Aorta (tissue), 5 donors: ENCODE measurements at places on chromosomes 7 and 10. TPM values are rescaled to one million over a fixed set of nuclear protein-coding genes. Genes with fewer than 3 reads are reported as not detected.

DNA sequence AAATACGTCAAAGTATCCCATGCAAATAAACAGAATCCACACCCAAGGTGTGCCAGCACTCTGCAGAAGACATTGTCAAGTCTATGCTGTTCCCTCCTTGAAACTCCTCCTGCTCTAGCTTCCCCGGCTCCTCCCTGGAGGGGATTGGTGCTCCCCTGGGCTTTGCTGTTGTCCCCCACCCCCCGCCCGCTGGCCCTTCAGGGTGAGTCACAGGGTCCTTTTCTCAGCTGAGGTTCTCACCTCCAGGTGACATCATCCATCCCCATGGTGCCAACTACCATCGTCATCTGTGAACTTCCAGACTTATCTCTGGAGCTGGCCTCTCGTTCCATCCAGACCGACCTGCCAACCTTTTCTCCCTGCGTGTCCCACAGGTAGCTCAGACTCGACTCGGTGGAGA lies 77.0 kb downstream of the ITIH5 start:
- no peak for DNase-seq
- H3K36me3 ChIP-seq, result no peaks in the 10 kb centered on the region
- H3K4me1 ChIP-seq, result no peaks in the 10 kb centered on the region
- H3K27ac ChIP-seq, result no peak overlapping the region
- H3K4me3 ChIP-seq, result no peak overlapping the region

The TAS2R41 gene
- 0.69 TPM for total RNA-seq

The GNAT3 gene
- not detected for total RNA-seq

DNA sequence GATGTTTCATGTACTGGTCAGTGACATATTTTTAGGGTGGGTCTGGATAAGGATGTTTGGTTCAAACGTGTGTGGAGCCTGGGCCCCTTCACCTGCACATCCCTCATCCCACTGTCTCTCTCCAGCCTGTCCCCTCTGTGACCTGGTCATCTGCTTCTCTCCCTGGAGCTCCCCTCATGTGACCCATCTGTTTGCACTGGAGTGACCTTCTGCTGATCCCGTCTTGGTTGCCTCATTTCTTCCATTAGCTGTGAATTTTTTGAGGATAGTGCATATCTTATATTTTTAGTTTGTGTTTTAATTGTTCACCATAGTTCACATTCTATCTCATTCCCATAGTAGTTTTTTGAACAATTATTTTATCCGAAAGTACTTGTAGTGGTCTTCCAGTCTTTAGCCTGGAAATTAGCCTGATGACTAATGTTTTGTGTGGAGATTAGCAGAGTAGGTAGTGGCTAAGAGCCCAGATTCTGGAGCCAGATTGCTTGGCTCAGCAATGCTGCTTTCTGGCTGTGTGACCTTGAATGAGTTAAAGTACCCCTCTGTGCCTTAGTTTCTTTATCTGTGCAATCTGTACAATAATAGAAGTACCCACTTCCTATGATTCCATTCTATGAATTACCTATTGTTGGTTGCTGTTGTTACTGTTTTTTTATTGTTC lies 224.5 kb downstream of the LRMDA start:
- no peaks in the 10 kb centered on the region for H3K36me3 ChIP-seq
- no peaks in the 10 kb centered on the region for H3K4me1 ChIP-seq
- no peak overlapping the region for H3K4me3 ChIP-seq
- peak overlapping the region; percentile 75 for H3K27ac ChIP-seq
- peak; percentile 54 for DNase-seq

The RTKN2 gene
- 0.29 TPM for total RNA-seq

DNA sequence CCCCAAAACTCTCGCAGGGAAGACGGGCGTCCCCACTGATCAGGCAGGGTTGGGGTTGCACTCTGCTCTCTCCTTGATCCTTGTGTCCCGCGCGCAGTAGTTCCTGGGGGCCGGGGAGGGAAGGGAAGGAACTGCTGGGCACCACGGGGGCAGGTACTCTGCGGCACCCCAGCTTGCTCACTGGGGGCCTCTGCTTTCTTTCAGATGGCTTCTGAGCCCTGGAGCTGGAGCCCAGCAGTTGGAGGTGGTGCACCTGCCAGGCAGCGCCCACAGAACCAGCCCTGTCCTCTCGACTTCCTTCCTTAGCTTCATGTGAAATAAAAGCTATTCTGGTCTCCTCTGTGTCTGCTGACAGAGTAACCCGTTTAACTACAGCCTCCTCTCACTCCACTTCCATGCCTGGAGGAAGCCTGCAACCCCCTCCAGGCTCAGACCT lies 12.2 kb downstream of the PLAC9 start:
- peak overlapping the region; percentile 8 for H3K27ac ChIP-seq
- no peaks in the 10 kb centered on the region for H3K27me3 ChIP-seq
- no peak for DNase-seq
- H3K4me1 ChIP-seq, result no peaks in the 10 kb centered on the region
- no peak overlapping the region for H3K4me3 ChIP-seq
- no peaks in the 10 kb centered on the region for H3K36me3 ChIP-seq

DNA sequence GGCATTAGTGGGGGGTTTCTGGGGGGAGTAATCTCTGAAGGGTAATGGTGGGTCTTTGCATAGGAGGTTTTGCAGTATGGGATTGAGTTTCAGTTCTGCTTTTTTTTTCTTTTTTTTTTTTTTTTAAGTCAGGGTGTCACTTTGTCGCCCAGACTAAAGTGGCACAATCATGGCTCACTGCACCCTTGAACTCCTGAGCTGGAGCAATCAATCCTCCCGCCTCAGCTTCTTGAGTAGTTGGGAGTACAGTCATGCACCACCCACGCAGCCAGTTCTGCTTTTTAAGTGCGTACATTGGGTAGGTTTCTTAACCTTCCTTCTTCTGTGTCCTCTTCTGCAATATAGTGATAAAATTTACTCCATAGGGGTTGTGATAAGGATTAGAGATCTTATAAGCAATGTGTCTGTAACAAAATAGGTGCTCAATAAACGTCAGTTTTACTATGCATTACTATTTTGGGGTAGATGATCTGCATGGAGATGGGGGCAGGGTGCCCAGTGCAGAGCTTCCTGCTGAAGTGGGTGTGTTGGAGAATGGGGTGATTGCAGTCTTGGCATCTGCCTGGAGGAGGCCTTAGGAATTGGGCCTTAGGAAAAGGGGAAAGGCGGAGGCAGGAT lies 9.6 kb downstream of the KAZALD1 start:
- H3K36me3 ChIP-seq, result no peaks in the 10 kb centered on the region
- H3K27me3 ChIP-seq, result no peaks in the 10 kb centered on the region
- no peak overlapping the region for H3K4me3 ChIP-seq
- H3K4me1 ChIP-seq, result no peaks in the 10 kb centered on the region

DNA sequence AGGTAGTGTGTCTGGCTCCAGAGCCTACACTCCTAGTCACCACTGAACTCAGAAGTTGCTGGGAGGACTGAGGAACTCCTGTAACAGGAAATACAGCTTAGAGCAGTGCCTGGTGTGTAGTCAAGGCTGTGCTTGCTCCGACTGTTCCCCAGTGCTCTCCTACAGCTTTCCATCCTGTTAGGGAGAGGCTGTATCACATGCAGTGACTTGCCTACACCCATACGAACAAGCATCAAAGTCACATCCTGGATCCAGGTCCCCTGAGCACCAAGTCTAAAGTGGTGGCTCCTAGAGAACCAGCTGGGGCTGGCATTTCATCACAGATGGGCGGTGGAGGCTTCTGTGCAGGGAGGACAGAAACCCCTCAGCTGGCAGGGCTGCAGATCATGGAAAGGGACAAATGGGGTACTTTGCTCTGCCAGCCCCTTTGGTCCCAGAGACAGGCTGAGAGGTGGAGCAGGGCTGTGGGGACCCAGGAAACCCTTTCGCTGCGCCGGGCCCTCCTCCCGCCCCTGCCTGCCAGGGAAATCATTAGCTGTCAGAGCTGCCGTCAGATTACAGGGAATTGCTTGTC lies 7.7 kb downstream of the ASB10 start:
- H3K36me3 ChIP-seq, result no peaks in the 10 kb centered on the region
- no peak overlapping the region for H3K27ac ChIP-seq
- no peak overlapping the region for H3K4me3 ChIP-seq
- no peaks in the 10 kb centered on the region for H3K4me1 ChIP-seq

GRCh38 chr10:71638822-71639719 lies 80.5 kb downstream of the C10orf105 start:
- no peak for DNase-seq
- no peak overlapping the region for H3K4me3 ChIP-seq
- no peaks in the 10 kb centered on the region for H3K4me1 ChIP-seq
- H3K27me3 ChIP-seq, result no peaks in the 10 kb centered on the region
- H3K36me3 ChIP-seq, result no peaks in the 10 kb centered on the region
- no peak overlapping the region for H3K27ac ChIP-seq

- H3K4me1 ChIP-seq, result no peaks in the 10 kb centered on the region
- no peak for DNase-seq
- no peaks in the 10 kb centered on the region for H3K27me3 ChIP-seq
- H3K27ac ChIP-seq, result no peak overlapping the region
- no peaks in the 10 kb centered on the region for H3K36me3 ChIP-seq
- H3K4me3 ChIP-seq, result no peak overlapping the region
Observed at GRCh38 chr7:37657816-37658215, 25.8 kb upstream of the GPR141 start.

GRCh38 chr10:29295813-29296212 lies 6.9 kb downstream of the LYZL1 start:
- H3K4me1 ChIP-seq, result no peaks in the 10 kb centered on the region
- DNase-seq, result no peak
- no peaks in the 10 kb centered on the region for H3K36me3 ChIP-seq
- no peaks in the 10 kb centered on the region for H3K27me3 ChIP-seq

GRCh38 chr10:49747303-49747646 lies 14.8 kb downstream of the OGDHL start:
- no peak for DNase-seq
- no peaks in the 10 kb centered on the region for H3K27me3 ChIP-seq
- no peak overlapping the region for H3K4me3 ChIP-seq
- H3K27ac ChIP-seq, result no peak overlapping the region
- H3K36me3 ChIP-seq, result no peaks in the 10 kb centered on the region

- DNase-seq, result no peak
- H3K36me3 ChIP-seq, result no peaks in the 10 kb centered on the region
- H3K4me3 ChIP-seq, result no peak overlapping the region
- H3K27ac ChIP-seq, result no peak overlapping the region
Observed at GRCh38 chr10:100715101-100715444, 30.3 kb upstream of the PAX2 start.

DNA sequence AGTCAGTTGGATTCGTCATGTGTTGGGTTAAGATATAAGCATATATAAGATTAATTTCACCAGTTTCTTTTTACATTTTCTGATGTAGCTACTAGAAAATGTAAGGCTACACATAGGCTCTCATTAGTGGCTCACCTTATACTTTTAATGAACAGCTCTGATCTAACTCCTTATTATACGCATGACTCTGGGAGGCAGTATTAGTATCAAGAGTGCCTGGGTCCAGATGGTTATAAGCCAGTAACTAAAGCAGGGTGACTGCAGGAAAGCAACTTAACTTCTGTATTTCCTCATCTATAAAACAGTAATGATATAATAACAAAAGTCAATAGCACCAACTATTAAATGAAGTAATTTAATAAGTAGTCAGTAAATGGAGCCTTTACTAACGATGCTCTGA lies 1.4 kb upstream of the ELMO1 start:
- no peaks in the 10 kb centered on the region for H3K4me1 ChIP-seq
- H3K27me3 ChIP-seq, result no peaks in the 10 kb centered on the region
- H3K36me3 ChIP-seq, result no peaks in the 10 kb centered on the region
- no peak overlapping the region for H3K4me3 ChIP-seq
- no peak overlapping the region for H3K27ac ChIP-seq
- DNase-seq, result no peak

- H3K27ac ChIP-seq, result no peak overlapping the region
- no peaks in the 10 kb centered on the region for H3K36me3 ChIP-seq
- H3K27me3 ChIP-seq, result no peaks in the 10 kb centered on the region
- H3K4me3 ChIP-seq, result no peak overlapping the region
Observed at GRCh38 chr7:150937848-150938561, 40.1 kb downstream of the KCNH2 start.

DNA sequence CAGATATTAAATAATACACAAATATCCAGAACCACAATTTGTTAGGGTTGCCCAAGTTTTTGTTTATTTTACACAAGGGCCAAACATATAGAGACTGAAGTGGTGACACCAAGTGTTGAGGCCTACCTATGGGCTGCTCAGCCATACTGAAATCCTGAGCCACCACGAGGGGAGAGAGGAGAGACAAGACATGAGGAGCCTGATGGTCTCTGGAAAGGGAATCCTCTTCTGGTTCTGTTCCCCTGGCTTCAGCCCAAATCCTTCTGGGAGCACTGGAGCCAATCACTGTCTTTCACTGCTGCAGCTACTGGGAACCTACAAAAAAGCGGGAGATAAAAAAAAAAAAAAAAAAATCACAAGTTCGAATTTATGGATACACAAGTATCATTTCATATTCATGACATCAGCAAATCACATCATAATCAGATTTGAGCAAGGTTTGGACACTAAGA lies 1.9 kb downstream of the SKIDA1 start:
- H3K4me1 ChIP-seq, result peaks cover 4% of the 10 kb centered on the region
- H3K27me3 ChIP-seq, result no peaks in the 10 kb centered on the region
- no peak for DNase-seq
- H3K4me3 ChIP-seq, result no peak overlapping the region
- no peaks in the 10 kb centered on the region for H3K36me3 ChIP-seq

The TMEM236 gene
- 1.1 TPM for total RNA-seq

GRCh38 chr10:18087355-18087754 lies 52.9 kb upstream of the CACNB2 start:
- no peak overlapping the region for H3K4me3 ChIP-seq
- H3K4me1 ChIP-seq, result no peaks in the 10 kb centered on the region
- H3K27me3 ChIP-seq, result no peaks in the 10 kb centered on the region

The GARIN1A gene
- total RNA-seq, result 7.4 TPM

DNA sequence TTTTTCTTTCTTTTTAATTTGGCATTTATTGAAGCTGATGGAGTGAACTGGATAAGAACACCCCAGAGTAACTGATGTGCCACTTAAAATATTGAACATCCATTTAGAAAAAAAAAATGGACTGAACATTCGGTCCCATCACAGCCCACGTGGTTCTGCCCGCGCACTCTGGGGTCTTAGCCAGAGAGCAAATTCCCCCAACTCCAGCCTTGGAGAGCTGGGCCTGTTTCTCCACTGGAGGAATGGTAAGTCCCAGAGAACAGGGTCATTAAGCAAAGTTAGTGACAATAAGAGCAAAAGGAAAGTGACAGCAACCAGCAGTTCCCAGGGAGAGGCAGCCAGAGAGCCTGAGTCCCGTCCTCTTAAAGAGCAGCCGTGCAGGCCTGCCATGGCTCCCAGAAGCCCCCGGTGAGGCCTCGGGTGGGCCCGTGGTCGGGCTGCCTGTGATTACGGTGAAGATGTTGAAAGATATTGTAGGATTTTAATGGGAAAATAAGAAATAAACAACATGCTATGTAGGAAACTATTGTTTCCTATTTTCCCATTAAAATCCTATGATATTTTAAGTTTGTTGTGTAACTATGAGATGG lies 487.9 kb upstream of the MKI67 start:
- H3K36me3 ChIP-seq, result no peaks in the 10 kb centered on the region
- no peak overlapping the region for H3K27ac ChIP-seq
- no peak overlapping the region for H3K4me3 ChIP-seq
- DNase-seq, result no peak
- no peaks in the 10 kb centered on the region for H3K4me1 ChIP-seq

The PLXNA4 gene
- 30.1 TPM for total RNA-seq

The DPCD gene
- 9.8 TPM for total RNA-seq
